ENCODE measurements at places on chromosomes 6 and 20.
A peak's percentile ranks its signal among the peaks of the same experiment; 100 is the strongest.

- no peak for DNase-seq
Measured at GRCh38 chr6:6439778-6440177, 119.3 kb upstream of the F13A1 start.

DNA sequence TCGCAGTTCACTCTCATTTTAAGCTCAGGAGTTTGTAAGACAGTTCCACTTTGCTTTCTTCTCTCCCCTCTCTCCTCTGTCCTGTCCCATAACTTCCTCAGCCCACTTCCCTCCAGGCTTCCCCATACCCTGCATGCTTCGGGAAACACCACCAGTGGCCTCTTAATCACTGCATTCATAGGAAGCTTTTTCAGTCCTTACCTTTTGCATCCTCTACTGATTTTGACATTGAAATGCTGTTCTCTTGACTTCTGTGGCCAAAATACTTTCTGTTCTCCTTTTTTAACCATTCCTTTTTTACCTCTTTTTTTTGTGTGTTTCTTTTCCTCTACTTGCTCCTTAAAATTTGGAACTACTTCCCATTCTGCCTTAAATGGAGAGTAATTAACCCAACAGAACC lies 69.7 kb downstream of the HIVEP1 start:
- DNase-seq: no peak

DNA sequence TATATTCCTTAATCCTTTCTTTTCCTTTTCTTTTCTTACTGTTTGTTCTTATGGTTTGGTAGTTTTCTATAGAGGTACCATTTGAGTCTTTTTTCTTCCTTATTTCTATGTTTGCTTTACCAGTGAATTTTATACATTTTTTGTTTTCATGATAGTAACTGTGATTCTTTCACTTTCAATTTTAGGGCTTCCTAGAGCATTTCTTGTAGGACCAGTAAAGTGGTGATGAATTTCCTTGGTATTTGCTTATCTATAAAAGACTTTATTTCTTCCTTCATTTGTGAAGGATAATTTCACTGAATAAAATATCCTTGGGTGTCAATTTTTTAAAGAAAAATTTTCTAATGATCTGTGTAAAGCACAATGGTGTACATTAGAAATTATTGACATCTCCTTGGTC lies 637.4 kb downstream of the CD109 start:
- DNase-seq: no peak

DNA sequence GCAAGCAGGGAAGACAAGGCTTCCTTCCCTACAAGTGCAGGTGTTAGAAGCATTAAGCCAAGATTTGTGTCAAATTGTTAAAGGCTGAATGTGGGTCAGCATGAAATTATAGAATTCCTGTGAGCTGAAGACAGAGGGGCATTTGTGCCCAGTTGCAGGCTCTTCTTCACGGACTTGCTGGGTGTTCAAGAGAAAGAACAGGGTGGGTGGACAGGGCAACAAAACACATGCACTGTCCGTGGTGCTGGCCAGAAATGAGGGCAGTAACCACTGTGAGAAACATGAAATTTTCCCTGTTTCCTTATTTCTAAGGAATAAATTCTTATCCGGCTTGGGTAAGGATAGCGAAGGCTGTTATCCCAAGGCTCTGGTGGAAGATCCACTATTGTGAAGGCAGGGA lies 579.5 kb upstream of the HTR1E start:
- DNase-seq: no peak

DNA sequence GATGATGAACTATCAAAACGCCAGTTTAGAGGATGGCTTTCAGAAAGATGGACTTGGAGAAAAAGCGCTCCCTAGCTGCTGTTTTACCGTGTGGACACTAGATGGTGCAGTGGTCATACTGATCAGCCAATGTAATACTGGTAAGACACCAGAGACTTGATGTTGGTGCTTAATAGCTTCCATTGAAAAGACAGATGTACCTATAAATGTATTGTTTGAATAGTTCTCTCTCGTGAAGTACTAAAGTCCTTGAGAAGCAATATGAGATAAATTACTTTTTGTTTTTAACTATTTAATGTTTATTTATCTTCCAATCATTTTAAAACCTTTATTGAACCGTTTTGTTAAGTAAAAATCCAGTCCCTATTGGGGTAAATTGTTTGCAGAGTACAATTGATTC lies 63.9 kb upstream of the FUCA2 start:
- peak; percentile 48 for DNase-seq

- DNase-seq: no peak
Measured at GRCh38 chr6:115843945-115844344, 216.7 kb downstream of the FRK start.

DNA sequence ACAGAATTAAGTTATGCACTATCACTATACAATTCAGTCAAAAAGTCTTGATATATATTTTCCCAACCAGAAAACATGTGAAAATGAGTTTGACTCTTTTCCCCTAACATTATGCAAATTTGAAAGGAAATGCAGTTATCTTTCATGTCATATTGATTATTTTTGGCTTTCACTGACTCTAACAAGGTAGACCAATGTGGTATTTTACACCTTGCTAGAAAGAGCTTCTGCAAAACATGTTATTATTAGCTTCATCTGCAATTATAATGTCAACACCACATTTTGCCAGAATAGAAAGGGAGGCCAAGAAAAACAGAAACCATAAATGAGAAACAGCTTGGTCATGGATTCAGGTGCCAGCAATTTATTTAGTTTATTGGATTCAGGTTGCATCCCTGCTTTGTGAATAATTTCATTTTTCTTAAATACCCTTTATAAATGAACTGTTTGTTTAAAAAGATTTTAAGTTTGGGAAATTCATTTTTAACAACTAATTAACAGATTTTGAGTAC lies 226.1 kb upstream of the GJE1 start:
- no peak for DNase-seq

- no peak for DNase-seq
Measured at GRCh38 chr6:142845624-142846458, 99.1 kb downstream of the HIVEP2 start.

DNA sequence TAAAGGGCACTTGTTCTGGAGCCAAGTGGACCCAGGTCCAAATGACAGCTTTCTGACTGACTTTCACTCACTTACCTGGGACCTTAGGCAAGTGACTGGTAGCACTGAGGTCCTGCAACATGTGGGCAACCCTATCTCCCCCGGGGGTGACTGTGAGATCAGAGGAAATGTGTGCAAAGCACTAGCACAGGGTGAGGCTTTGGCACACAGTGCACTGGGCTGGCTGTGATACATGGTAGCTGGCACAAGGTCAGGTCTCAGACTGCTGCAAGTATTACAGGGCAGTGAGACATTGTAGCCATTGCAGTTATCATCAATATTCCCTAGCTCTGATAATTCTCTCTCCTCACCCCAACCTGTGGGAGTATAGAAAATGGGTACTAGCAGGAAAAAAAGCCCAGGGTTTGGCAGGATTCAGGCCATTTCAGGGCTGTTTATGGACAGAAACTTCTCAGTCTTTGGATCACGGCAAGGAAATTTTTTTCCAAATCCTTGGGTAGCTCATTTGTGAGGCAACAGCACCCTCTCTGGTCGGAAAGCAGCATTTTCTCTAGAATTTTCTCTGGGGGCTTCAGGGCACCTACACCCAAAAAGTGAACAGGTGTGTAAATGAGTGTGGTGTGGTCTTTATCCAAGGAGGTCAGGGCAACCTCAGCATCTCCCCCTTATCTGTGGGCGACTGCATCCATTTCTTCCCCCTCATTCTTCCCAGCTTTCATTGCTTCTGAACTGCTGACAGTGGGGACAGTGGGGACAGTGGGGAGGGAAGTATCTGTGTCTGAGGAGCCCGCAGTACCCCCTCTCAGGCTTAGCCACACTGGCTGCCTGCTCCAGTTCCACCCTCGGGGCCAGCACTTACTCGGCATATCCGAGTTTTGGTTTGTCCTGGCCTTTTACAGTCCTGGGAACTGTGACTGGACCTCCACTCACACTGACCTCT lies 148.7 kb upstream of the PHACTR3 start:
- no peak for DNase-seq

- DNase-seq: peak; percentile 42
Measured at GRCh38 chr6:96897396-96898240, at the start of gene NDUFAF4. NDUFAF4 (minus strand) TSS chr6:96897891; CDS start chr6:96897801, 90 bp downstream.

DNA sequence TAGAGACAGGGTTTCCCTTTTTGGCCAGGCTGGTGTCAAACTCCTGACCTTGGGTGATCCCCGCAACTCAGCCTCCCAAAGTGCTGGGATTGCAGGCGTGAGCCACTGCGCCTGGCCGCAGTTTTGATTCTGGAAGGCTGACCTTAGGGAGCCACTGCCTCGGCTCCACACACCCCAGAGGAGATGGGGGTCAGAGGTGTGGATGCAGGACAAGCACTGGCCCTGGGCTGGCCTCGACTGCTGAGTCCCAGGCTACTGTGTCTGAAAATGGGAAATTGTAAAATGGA lies 1.5 kb downstream of the ZBP1 start:
- DNase-seq: no peak

GRCh38 chr6:5234874-5235273 lies 25.9 kb downstream of the LYRM4 start:
- DNase-seq: no peak

GRCh38 chr20:905396-905961 lies 10.7 kb downstream of the ANGPT4 start:
- no peak for DNase-seq

DNA sequence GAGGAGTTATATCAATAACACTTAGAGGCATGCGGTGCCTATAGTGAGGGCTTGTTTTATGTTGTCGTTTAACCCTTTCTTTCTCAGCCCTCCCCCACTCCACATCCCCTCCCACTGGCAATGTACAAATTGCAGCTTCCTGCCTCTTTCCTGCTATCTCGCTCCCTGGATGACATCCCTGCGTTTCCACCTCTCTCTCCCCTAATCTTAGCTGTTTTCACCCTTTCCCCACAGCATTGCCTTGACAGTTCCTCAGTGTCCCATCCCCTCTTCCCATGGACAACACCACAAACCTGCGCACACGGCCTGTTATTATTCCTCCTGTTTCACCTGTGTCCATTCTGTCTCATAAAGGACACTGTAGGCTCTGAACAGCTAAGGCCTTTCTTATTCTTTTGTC lies 34.5 kb downstream of the MYB start:
- DNase-seq: no peak

DNA sequence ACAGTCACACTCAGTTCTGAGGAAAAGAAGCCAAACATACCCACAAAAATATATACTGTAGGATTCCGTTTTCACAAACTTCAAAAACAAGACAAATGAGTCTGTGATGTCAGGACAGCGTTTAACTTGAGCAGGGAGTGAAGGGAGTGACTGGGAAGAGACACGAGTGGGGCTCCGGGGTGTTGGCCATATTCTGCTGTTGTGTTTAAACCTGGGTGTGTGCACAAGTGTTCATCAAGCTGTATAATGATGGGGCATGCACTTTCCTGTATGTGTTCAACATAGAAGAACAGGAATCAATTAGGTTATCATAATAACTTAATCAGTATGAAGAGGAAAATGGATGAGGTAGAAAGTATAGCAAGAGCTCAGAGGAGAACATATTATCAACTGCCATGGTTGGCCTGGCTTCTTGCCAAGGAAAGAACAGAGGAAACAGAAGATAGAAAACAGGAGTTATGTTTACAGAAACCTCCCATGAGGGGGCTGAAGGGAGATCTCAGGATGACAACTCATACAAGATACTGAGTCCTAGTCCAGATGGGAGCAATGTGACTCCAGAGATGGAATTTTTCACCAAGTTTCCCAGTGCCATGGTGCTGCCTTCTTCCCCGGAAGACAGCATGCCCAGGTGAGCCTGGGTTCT lies 15.1 kb upstream of the AFDN start:
- DNase-seq: no peak

GRCh38 chr6:23731609-23732008 lies 394.4 kb upstream of the NRSN1 start:
- DNase-seq: no peak

DNA sequence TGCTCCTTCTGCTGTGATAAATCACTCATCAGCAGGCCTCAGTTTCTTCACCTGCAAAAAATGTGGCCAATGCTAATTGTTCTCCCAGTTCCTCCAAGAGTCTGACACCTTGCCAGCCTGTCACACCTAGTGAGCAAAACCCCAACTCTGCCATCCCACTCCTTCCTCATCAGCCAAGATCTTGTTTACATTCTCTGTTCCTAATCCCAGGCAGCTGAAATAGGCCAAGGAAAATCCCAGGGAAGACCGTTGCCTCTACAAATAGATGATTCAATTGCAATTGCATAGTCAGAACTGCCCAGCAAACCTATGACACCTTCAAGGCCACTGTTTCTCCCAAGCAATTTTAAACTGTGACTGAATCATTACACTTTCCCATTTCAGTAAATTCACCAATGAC lies 78.7 kb downstream of the GMDS start:
- no peak for DNase-seq

DNA sequence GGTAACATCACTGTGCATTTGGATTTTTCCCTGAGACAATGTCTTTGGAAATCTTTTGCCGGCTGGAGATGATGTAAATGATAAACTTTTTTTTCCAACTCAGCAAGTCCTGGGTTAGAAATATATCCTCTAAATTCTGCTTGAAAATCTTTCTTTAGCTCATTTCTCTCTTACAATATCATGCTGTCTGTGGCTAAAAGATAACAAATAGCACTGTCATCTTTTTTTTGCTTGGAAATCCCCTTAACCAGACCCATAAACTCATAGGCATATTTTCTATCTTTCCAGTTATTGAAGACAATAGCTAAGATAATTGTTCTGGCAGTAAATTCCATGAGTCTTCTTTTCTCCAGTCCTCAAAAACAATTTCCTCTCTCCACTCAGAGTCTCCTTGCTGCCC lies 481.5 kb downstream of the NKAIN2 start:
- no peak for DNase-seq

GRCh38 chr6:60643870-60644269 lies 1642.2 kb downstream of the KHDRBS2 start:
- DNase-seq: no peak

GRCh38 chr20:33522256-33522820 lies 32.4 kb downstream of the CBFA2T2 start:
- DNase-seq: no peak

DNA sequence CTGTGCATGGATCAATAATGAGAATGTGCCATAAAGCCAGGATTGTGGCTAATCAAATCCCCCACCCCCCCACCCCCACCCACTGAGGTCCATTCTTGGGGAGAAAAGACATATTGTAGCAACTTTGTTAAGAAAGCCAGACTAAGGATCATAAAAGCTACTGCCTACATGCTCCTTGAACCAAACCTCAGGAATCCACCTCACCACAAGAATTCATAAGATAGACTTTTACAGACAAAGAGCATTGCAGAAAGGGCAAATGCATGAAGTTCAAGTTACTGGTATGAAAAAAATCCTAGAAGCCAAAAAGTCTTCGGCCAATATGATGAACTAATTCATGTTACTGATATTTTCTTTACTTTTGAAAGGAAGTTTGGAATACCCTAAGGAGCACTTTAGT lies 187.9 kb upstream of the ARID1B start:
- peak; percentile 42 for DNase-seq

Data from GM04503 (cell line).